Amniotic epithelial cell (primary cell): ENCODE measurements at places on chromosomes 3 and 15.
A peak's percentile ranks its signal among the peaks of the same experiment; 100 is the strongest.

GRCh38 chr3:31377045-31377642 is 155.6 kb upstream of the STT3B start:
- peak; percentile 88 for DNase-seq

DNA sequence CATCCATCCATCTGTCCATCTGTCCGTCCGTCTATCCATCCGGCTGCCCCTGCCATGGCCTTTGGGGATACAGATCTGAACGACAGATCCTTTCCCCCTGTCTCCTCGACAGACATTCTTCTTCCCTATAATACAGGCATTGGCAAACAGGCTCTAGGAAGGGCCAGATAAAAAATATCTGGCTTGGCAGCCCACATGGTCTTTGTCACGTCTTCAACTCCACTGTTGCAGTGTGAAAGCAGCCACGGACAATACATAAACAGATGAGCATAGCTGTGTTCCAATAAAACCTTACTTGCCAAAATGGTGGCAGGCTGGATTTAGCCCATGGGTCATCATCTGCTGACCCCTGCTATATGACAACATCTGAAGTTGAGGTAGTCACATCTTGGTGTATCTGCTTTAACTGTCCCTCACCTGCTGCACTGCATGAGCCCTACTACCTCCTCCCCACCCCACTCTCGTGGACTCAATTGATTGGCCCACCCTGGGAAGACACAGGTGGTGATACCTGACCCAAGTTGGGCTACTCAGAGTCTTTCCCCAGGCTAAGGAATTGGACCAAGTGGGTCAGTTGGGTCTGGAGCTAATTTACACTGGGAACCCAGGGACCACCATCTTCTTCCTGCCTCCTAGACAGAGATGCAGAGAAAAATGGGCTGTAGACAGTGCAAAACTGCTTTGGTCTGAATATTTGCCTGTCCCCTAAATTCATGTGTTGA is 128.4 kb upstream of the SMAD3 start:
- DNase-seq, result no peak

DNA sequence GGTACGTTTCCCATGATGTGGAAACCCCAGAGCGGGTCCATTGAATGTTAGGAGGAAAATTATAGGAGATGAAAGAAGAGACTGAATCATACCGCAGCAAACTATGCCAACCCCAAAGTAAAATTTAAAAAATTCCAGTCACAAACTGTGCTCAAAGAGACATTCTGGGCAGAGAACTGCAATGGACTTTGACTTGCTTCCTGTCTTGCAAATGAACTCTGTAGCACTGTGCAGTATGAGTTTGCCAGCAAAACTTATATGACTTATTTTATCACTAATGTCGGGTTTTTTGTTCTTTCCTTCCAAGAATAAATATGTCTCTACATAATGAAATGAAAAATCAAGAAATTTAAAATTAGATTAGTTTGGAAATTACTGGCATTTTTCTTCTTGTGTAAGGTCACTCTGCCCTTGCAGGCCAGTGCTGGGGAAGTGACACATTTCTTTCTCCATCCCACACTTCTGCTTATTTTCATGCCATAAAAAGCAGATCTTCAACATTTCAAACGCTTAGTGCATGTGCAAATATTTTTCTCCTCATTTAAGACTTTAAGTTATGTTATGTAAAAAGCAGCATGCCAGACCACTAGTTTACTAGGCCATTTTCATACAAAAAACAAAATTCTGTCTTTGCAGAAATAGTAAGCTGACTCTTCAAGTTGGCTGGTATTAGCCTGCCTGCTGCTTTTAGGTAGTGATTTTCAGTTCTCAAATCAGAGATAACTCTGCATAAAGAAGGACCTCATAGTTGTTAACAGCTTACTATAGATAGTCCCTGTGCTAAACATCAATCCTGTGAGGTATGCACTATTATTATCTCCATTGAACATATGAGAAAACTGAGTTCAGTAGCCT is 32.2 kb upstream of the SSR3 start:
- no peak for DNase-seq

DNA sequence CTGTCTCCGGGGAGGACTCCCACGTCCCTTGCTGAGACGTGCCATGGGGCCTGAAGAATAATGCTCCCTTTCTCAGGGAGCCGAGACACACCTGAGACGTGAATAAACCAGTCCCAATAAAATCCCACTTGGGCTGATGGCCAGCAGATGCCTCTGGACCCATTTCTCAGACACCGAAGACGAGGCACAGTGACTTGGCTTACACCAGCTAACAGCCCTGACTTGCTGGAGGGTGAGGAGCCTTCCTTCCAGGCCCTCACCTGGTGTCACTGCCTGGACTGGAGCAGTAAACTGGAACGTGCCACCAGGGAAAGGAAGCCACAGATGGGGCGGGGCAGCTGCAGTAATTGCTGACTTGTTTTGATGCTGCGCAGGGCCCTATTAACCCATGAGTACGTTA is 189.7 kb downstream of the PDZRN3 start:
- DNase-seq, result no peak

DNA sequence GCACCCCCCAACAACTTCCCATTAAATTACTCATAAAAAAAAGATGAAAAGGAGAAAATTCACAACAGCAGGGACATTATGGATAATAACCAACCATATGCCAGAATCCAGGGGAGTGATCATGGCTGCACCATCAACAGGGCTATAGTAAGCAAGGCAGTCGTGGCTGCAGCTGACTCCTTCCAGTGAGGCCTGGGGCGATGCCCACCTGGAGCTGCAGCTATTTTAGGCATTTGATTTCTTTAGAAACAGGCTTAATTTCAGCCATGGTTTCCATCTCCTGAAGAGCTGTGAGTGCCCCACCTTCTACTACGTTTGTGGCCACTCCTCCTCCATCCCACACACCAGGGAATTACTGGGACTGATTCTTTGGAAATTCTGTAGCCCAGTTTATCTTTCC is 84.0 kb downstream of the MINAR1 start:
- DNase-seq, result no peak

- DNase-seq, result no peak
Measured at GRCh38 chr3:13708301-13708700, 159.4 kb downstream of the FBLN2 start.

- no peak for DNase-seq
Measured at GRCh38 chr15:65927545-65927944, 58.3 kb downstream of the RAB11A start.

- no peak for DNase-seq
Measured at GRCh38 chr3:25009665-25010064, 418.4 kb upstream of the RARB start.

GRCh38 chr3:154921351-154921750 is 158.8 kb upstream of the MME start:
- no peak for DNase-seq

GRCh38 chr15:49875392-49875791 is 243.6 kb downstream of the ATP8B4 start:
- no peak for DNase-seq

DNA sequence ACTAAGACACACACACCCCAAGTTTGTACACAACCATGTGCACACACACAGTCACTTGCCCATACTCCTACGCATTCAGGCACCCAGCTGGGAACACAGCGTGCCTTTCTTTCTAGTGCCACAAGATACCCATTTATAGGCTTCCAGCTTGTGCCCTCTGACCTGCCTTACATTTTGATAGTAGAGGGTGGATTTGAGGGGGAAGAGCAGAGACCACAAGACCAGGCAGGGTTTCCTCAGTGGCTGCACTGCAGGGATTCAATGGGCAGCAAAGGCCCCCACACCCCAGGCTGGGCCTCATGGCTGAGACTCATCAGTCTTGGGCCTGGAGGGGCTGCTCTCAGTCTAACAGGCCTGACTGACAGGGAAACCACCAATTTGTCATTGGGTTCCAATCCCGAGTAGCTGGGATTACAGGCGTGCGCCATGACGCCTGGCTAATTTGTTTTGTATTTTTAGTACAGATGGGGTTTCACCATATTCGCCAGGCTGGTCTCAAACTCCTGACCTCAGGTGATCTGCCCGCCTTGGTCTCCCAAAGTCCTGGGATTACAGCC is 18.8 kb upstream of the ANKDD1A start:
- DNase-seq, result no peak

DNA sequence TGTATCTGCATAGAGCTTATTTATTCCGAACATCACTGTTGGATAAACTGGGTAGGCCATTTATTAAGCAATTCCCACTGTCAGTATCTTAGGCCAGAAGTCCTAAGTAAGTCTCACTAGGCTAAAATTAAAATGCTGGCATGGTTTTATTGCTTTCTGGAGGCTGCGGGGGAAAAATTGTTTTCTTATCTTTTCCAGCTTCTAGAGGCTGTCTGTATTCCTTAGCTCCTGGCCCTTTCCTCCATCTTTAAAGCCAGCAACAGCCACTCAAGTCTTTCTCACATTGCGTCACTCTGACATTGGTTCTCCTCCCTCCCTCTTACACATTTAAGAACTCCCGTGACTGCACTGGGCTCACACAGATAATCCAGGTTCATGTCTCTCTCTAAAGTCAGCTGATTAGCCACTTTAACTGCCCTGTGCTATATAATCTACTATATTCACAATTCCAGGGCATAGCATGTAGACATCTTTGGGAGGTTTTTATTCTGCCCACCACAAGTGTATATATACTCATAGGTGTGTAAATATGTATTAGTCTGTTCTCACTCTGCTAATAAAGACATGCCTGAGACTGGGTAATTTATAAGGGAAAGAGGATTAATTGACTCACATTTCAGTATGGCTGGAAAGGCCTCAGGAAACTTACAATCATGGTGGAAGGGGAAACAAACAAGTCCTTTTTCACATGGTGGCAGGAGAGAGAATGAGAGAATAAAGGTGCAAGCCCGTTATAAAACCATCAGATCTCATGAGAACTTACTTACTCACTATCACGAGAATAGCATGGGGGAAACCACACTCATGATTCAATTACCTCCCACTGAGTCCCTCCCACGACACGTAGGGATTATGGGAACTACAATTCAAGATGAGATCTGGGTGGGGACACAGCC is 113.5 kb upstream of the SLC7A14 start:
- DNase-seq, result peak; percentile 65

GRCh38 chr3:187610981-187611511 is 59.1 kb downstream of the SST start:
- DNase-seq, result no peak

DNA sequence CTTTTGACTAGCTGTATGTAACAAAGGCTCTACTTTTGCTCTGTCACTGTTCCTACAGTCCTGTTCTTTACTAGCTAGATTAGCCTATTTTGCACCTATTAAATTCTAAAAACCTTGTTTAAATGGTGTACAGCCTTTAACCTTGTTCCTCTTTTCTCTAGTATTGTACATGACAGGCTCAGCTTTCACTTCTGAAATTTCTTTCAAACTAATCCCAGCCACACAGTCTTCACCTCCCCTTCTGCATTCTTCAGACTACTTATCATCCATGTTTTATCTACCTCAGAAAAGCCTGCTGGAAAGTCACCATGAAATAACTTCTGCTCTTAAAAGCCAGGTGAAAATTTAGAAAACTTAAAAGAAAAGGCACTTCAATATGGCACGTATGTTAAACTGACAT is 122.4 kb downstream of the NECTIN3 start:
- DNase-seq, result peak; percentile 29

DNA sequence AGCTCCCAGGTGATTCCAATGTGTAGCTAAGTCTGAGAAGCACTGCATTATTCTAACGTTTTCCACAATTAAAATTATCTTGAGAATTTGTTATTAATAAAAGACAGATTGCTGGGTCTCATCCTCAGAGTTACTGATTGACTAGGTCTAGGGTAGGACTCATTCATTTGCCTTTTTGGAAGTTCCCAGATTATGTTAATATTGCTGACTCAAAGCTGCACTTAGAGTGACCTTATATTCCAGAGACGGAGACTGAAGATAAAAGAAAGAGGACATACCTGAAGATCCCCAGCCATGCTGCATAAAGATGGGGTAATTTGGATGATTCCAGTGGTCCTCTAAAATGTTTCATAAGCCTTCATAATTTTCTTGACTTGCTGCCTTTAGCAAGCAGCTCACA is 81.8 kb downstream of the PLSCR2 start:
- no peak for DNase-seq

DNA sequence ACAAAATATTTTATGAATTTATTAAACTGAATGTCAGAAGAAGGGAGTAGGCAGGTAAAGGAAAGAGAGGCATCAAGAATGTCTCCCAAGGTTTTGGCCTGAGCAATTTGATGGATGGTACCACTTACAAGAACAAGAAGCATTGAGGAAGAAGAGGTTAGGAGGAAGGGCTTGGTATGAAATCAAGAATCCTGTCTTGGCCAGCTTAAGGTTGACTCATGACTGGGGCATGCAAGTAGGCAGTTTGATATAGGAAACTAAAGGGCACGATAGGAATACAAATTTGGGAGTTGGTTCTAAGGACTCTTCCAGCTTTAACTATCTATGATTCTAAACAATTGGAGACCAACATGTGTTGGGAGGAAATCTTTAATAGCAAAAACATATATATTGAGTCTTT is 79.1 kb downstream of the NTRK3 start:
- no peak for DNase-seq

DNA sequence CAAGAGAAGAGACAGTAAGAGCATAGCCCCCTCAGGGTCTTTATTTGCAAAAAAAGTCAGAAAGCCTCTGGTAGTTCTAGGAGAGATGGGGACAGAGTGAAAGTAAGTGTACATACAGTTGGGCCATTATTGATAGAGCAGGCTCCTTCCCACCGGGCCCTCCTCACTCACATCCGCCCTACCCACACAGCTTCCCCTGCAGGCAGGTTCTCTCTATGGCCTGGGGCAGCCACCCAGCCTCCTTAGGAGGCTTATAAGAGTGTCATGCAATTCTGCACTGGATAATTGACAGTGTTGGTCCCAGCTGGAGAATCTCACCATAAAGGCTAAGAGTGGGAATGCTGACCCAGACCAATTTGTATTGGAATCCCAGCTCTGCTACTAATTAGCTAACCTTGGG is 49.5 kb downstream of the SLC30A4 start:
- DNase-seq, result no peak

DNA sequence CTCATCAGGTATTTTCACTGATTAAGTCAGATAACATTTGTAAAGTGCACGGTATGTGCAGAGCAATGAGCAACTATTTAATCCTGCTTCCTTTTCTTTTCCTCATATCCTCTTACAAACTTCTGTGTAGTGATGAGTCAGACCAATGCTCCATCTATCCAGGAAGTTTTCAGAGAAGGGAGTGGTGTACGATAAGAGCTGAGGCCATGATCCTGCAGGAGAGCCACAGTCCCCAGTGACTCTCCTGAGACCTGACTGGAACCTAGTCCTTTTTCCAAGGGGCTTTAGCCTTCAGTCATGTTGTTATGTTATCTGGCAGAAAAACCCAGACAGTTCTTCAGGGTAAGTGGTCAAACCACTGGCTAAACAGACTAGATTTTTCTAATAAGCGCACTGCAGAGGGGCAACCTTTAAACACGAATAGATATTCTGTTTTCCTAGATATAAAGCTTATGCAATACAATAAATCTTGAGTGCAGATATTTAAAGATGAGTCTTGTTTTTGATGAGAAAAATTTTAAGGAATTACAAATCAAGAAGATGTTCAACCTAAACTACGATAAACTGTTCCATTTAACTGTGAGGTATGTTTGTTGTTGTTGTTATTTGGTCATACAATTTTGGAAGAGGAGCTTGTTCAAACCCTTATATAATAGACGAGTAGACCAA is 110.5 kb upstream of the RAP2B start:
- peak; percentile 86 for DNase-seq

- DNase-seq, result no peak
Measured at GRCh38 chr3:49217688-49218470, 46.5 kb downstream of the KLHDC8B start.
